ENCODE measurements at places on chromosomes 6 and 20. TPM values are rescaled to one million over a fixed set of nuclear protein-coding genes. Genes with fewer than 3 reads are reported as not detected.

Gene GABRR1
- not detected for total RNA-seq

Gene RANBP9
- total RNA-seq, result 12.0 TPM

Gene SAMD5
- total RNA-seq, result 0.62 TPM

Gene ANKRD66
- not detected for total RNA-seq

Gene CALHM4
- not detected for total RNA-seq

Gene HLA-DOB
- 0.20 TPM for total RNA-seq

All from A549 treated with Mapracorat at 1 μM for 4 hours (cell line).